ENCODE measurements at places on chromosomes 11 and 22.

DNA sequence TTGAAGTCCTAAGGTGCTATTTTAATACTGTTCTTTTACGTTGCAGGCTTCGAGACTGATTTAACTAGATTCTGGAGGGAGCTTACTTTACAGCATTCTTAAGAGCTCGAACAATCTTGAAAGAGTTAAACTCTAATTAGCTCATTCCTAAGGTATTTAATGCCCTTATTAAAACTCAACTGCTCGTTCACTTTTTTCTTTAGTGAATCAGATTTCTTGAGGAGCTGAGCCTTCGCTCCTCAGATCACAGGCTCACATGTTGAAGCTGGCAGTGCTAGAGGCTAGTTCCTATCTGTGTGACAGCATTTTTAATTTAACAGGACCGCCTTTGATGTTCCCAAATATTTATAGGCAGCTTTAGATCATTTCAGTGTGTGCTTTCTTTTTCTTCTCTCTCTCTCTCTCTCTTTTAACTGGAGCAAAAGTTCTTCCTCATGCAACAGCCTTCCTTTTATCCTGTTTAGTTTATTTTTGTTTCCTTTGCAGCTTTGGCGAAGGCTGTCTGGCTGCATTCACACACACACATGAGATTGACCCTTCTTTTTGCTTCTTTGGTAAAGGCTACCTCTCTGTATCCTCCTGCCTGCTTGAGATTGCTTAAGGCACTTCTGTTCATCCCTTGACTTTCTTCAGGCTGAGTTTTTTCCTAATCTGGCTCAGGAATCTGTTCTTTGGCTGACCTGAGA is 21.0 kb downstream of the ZNRF3 start:
- no peak for DNase-seq

- DNase-seq, result no peak
Observed at GRCh38 chr11:101127699-101128570, 1.7 kb downstream of the PGR start.

DNA sequence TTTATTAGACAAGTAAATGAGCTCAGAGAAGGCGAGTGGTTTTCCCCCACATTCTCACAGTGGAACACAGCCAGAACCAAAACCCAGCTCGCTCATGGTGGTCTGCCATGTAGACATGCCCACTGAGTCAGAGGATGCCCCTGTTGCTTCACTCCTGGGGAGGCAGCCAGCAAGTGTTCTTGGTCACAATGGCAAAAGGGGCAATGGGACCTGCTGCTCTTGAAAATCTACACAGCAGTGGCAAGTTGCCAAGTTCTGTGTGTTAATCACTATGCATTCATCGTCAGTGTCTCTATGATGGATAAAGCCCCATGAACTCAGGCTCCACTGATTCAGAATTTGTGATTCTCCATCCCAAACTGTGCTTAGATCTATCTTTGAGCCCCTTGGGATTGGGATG is 64.7 kb upstream of the TBCEL start:
- DNase-seq, result no peak

DNA sequence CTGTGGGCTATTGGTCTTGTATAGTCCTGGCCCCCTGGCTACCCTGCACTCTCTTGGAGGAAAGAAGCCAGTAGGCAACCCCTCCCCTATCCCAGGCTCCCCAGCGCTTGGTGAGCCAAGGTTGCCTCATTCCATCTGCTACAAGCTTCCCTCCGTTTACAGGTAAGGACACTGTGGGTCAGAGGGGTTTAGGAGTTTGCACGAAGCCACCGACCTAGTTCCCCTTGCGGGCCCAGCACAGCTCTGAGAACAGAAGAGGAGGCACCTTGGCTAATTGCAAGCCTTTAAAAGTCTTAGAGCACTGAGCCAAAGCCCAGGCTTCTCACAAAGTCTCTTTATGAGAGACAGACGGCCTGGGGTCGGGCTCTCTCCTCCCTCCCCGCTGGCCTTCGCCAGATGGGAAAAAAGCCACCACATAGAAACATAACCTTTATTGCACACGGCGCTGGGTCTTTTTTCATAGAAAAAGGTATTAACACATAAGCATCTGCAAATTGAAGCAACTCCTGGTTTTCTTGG is 99.8 kb downstream of the CEP164 start:
- DNase-seq, result no peak
